M059J (cell line): ENCODE measurements at places on chromosomes 6 and 20. TPM values are rescaled to one million over a fixed set of nuclear protein-coding genes. Genes with fewer than 3 reads are reported as not detected.

- no peak for DNase-seq
Measured at GRCh38 chr6:37680668-37681067, 17.0 kb downstream of the MDGA1 start.

- DNase-seq: no peak
Measured at GRCh38 chr6:150053450-150053849, 15.5 kb downstream of the ULBP3 start.

GRCh38 chr6:150490586-150490985 lies 109.1 kb upstream of the PLEKHG1 start:
- DNase-seq: peak; percentile 25

DNA sequence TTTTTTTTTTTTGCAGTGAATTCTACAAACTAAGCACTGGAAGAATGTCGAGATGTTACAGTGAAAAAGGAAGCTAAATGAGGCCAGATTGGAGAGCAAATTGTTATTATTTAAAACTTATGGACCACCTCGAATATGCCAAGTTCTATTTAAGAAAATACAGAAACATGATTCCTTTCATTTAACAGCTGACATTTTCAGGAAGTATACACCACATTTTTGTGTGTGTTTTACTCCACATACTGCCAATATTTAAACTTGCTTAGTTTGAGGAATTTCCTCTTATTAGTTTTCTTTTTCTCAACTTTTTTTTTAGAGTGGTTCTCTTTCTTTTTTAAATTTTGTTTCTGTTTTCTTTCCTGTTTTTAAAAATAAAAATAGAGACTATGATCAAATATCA lies 37.0 kb upstream of the GCLC start:
- no peak for DNase-seq

DNA sequence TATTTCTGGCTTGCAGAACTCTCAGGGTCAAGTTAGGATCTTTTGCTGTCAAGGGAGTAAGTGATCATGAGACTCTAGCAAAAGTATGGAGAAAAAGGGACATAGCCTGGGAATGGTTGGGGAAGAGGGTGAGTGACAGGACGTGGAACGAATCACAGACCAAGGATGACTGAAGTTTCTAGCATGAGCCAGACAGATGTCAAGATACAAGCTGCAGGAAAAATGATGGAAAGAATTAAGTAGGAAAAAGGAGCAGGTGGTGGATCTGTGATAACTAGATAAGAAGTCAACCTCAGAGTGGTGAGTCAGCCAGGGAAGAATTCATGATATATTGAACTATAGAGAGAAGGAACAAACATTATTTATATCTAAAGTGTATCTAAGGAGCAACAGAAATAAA lies 159.8 kb upstream of the SYNDIG1 start:
- peak; percentile 46 for DNase-seq

Gene DNMT3B
- 2.8 and 7.1 TPM in 2 replicates for total RNA-seq

Gene BPIFB1
- not detected in 2 replicates for total RNA-seq

Gene UBD
- 0.17 TPM in 1 of 2 replicates, not detected in the other for total RNA-seq

Gene RAB44
- total RNA-seq: not detected in 2 replicates
